ENCODE measurements at places on chromosomes 6 and 20.

DNA sequence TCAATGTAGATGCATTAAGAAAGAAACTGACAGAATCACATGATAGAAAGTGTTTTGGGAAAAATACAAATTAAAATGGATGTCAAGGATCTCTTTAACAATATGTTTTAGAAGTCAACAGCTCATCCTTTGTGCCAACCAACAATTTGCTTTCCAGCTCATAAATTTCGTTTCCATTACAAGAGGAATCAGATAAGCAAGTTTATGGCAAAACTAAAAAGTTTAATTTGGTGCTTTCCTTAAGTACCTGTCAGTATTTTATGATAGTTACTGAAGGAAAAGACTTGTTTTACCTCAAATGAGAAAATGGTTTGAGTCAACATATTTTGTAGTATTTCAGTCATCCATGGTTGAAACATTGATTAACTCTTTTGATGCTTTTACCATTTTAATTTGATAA lies 130.0 kb downstream of the CDKAL1 start:
- DNase-seq: no peak

DNA sequence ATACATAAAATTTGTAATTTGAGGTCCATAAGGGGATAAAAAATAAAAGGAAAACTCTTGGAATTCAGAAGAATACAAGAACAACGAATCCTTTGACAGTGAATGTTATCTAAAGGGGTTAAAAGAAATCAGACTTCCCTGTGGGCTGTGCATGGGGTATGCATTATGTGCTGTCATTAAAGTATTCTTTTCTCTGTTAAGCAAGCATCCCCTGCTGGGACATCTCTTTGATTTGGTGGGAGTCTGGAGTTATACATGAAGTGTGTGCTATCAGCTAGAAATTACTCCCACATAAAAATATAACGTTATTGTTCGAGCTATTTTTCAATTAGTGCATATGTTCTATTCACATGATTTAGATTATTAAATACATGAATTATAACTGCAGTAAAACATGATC lies 195.2 kb downstream of the CENPW start:
- no peak for DNase-seq

DNA sequence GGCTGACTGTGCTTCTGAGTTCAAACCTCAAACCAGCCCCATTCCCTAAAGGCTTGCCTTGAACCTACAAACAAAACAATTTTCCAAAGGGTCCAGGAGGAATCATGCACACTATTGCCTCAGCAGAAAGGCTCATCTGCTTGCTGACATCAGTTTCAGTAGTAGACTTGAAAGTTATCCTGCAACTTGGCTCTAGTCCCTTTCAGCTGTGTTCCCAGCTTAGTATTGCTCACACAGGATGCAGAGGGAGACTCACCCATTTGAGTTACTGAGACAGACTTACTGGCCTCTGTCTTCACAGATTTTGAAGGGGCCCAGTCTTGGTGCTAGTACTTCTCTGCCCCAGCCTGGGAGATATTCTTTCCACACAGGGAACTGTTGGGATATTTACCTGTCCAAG lies 38.5 kb upstream of the TFB1M start:
- DNase-seq: no peak

DNA sequence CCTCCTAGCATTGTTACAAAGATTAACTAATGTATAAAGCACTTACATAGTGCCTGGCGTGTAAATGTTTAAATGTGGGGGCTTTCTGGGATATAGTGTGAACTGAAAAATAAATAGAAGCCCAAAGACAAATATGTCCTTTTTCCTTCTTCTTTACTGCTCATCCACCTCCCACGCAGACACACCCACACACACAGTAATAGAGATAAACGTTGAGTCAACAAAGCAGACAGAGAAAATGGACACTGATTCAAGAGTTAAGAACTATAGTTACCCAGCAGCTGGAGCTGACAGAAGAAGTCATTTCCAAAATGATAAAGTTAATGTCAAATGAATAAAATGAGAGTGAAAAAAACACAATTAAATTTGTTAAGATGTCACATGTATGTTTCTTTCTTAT lies 68.3 kb downstream of the FHL5 start:
- no peak for DNase-seq

DNA sequence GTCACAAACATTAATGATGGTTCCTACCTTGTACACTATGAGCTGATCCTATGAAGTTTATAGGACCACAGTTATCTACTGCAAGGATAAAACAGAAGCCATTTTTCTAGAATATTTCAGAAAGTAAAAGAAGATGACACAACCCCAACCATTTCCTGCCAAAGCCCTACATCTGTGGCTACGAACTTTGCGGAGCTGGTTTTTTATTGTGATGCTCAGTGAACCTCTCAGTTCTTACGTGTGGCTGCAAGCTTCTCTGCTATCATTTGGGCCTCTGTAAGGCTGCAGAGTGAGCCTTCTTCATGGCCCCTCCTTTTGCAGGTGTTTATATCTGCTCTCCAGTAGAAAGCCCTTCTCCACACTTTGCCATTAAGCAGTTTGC lies 17.8 kb upstream of the TAGAP start:
- DNase-seq: no peak

DNA sequence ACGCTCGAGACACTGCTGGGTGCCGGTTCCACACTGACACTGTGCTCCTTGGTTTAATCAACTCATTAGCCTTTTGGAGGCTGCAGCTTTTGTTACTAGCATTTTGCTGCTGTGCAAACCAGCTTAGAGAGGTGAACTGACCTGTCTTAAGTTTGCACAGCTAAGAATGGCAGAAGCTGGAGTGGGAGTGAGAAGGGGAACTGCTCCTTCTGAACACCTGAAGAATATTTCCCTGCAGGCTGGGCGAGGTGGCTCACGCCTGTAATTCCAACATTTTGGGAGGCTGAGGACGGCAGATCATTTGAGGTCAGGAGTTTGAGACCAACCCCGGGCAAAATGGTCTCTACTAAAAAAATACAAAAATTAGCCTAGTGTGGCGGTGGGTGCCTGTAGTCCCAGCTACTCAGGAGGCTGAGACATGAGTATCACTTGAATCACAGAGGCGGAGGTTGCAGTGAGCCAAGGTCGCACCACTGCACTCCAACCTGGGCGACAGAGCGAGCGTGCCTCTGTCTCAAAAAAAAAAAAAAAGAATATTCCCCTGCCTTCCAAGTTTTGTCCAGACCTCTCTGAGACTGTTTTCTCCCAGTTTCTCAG lies 5.0 kb downstream of the CEBPB start:
- no peak for DNase-seq

DNA sequence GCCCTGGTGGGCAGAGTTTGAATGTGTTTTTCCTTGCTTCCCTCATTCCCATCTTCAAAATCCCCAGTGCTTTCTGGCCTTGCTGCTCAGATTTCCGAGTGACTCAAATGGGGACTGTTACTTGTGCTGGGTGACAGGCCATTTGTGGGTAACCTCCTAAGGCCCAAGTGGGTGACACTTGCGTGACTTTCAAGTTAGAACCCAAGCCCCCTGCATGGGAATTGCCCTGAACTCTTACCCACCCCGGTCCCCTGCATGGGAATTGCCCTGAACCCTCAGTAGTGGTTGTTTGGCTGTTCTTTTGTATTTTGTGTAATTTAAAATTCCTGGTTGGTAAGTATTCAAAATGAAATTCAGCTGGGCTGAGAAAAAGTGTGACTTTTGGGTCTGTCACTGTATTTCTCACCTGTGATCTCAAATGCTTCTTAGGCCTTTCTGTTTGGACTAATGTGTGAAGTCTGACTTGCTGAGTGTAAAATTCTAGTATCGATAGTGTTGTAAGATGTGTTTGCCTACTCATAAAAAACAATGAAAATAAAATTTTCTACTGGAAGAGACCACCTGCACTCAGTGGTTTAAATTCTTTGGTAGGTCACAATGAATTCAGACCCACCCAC lies 12.4 kb upstream of the RBM38 start:
- no peak for DNase-seq

DNA sequence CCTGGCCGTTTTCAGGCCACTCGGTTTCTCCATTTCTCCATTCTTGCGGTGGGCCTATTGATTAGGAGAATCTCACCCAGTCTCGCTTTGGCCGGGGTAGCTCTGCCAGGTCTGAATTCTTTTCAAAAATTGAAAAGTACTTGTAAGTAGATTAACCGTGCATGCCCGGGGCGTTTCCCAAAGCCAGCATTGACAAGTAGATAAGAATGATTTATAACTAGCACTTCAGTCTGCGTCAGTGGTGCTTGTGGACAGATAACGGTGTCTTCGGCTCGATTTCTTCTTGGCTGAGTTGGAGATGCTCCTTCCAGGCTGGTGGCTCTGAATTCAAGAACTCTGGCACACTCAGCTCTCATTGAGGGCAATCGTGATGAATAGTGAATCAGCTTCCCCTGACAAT lies 29.0 kb downstream of the SLC24A3 start:
- DNase-seq: no peak

GRCh38 chr6:153117986-153118879 lies 12.8 kb downstream of the RGS17 start:
- no peak for DNase-seq

DNA sequence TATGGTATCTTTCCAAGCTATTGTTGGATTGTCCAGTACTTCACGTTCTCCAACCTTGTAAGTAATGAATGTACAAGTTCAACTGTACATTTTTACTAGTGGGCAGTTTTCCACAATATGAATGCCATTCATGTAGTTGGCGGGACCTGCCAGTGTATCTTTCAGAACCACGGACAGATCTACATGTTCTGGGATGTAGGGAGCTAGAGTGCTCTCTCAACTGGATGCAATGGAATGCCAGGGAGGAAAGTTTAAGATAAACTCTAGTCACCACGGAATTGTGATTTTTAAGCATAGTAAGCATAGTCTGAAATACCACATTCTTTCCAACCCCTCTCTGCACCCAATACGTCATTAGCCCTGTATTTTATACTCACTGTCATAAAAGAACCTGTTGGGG lies 21.5 kb upstream of the HLA-C start:
- DNase-seq: no peak

GRCh38 chr6:111727802-111728201 lies 122.1 kb upstream of the TRAF3IP2 start:
- no peak for DNase-seq

DNA sequence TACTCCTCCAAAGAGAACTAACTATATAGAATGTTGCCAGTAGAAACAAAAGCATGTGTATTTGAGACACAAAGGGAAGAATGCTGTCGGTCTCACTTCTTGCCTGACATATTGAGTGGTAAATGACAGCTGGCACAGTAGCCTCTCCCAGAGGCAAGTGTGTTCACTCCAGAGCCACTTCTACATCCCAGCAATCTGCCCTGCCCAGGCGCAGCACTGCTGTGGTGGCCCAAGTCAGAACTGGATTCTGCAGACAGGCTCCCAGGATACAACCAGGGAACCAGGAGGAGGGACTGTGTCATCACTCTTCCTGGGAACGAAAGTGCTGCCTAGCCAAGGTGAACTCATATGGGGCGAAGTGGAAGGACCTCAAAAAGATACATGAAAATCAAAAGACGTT lies 103.2 kb upstream of the ARMC2 start:
- DNase-seq: no peak

DNA sequence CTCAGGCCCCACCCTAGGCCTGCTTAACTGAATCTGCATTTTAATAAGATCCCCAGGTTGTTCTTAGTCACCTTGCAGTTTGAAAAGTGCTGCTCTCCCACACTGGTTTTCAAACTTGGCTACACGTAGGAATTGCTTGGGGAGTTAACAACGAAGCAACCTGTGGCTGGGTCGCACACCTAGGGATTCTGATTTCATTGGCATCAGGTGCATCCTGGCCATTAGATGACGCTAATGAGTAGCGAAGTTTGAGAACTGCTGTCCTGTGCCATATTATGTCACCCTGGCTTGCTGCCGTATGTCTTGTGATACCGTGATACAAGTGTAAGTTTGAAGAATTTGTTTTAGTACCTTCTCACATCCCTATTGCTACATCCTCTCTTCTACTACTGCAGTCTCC lies 28.2 kb upstream of the FUCA2 start:
- DNase-seq: no peak

- no peak for DNase-seq
Observed at GRCh38 chr6:6333501-6333900, 13.0 kb upstream of the F13A1 start.

DNA sequence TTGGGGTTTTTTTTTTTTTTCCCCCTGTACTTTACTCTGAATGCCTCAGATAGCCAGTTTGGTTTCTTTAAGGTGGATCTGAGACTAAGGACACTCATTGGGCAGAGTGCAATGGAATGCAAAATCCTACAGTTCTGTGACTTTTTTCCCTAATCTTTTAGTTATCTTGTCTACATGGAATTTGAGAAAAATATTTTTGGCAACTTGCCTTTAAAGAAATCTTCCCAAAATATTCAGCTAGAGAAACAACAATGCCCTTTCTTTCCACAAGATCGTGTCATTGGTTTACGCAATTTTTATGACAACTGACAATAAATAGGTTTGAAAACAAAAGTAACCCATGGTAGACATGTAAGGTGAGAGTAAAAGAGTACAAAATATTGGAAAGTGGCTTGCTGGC lies 171.7 kb upstream of the LAMP5 start:
- no peak for DNase-seq

DNA sequence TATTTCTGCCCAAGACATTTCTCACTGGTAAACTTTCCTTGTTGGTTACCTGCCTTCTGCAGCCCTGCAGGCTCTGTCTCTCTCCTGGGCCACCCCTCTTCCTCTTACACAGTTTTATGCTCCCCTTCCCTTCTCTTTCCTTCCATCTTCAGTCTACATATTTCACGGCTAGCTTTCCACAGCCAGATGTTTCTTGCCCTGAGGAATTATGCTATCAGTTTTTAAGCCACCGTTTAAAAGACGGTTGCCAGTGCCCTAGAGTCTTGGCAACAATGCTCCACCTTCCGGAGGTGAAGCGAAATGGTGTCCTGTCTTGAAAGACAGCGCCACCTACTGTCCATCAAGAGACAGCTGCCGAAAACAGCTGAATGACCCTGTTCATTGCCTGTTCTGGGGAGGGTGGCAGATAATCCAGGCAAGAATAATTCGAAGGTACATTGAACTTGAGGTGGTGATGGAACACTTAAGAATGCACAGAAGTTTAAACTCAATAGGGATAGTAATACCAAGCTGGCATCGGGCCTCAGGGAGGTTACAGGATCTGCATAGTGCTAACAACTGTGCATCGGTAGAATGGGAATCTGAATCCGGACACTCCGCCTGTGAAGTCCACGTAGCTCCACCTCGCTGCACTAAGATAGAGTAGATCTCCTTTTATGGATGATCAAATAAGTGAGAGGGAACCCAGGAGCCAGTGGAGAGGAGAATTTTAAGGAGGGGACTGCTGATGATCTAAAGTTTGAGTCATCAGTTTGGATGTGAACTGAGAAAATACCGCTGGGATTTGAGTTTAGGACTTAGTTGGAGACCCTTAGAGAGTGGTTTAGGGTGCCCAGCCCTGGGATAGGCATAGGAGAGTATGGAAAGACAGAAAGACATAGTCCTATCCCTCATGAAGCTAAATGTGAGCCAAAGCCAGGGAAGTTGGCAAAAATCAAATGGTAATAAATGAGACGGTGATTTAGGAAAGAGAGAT lies 4.8 kb upstream of the TRIM40 start:
- peak; percentile 59 for DNase-seq
